Stimulated activated CD4-positive, alpha-beta T cell treated with anti-CD3 and anti-CD28 coated beads, TNF-alpha, amount 100 ng/mL, for 1 hour (primary cell): ENCODE measurements at places on chromosomes 13 and 19.

DNA sequence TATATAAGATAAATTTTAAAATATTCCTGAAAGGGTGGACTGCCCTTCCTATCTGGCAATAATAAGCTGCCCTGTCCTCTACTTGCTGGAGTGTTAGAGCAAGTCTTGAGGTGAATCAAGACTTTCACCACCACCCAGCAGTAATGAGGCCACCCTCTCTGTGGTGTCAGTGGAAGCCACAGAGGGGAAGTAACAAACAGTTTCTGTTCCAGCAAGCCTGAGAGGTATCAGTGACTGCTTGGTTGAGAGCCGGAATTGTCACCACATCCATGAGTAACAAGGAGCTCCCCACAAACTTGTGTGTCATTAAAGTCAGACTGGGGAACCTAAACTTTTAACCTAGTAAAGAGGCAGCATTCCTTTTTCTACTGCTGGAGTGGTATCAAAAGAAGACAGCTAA lies 532.7 kb upstream of the SPRY2 start:
- no peak for DNase-seq

GRCh38 chr13:47726394-47726793 lies 274.7 kb downstream of the SUCLA2 start:
- DNase-seq: no peak

GRCh38 chr13:20118268-20119140 lies 42.3 kb downstream of the GJA3 start:
- DNase-seq: no peak

DNA sequence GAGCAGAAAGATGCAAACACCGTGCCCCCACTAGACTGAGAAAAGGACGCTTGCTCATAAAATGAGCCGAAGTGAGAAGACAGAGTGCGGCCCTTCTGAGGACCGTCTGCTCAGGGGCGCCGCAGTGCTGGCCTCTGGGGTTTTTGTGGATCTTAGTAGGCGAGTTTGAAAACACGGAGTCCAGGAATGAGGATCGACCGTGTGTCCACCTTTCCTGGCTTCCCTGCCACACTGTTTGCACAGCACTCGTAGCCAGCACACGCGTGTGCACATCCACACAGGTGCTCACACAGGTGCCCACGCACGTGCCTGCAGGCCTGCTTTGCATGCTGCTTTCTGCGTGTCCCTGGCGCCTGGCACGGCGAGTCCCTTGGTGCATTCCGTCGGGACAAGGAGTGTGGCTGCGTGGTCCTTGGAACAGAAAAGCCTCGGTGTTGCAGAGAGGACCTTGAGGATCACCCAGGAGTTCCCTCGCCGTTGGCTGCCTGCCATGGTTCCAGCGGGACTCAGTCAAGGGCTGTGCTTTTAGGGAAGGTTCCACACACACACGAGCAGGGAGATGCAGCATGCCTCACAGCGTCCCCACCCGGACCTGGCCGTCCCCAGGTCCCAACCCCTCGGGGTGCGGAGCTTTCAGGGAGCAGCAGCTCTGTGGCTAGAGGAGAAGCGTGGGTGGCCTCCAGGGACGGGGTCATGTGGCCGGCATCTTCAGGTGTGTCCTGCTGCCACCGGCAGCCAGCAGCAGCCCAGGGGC lies 10.1 kb upstream of the ZNF554 start:
- no peak for DNase-seq

DNA sequence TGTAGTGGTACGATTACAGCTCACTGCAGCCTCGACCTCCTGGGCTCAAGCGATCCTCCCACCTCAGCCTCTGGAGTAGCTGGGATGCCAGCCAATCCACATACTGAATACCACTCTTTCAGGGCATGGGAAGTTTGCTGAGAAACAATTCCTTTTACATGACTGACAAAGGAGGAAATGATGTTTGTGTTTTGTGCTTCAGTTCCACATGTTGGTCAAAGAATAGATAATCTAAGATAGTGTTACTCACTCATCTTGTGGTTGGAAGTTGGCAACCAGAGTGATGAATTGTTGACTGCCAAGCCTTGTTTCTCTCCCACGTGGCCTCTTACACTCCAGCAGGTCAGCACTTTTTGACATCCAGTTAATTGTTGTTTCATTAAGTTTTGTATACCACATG lies 7.6 kb downstream of the MBD3L2B start:
- no peak for DNase-seq

- no peak for DNase-seq
Observed at GRCh38 chr13:53953183-53953582, 924.6 kb downstream of the OLFM4 start.

- DNase-seq: no peak
Observed at GRCh38 chr13:47237571-47237970, 340.7 kb upstream of the HTR2A start.

DNA sequence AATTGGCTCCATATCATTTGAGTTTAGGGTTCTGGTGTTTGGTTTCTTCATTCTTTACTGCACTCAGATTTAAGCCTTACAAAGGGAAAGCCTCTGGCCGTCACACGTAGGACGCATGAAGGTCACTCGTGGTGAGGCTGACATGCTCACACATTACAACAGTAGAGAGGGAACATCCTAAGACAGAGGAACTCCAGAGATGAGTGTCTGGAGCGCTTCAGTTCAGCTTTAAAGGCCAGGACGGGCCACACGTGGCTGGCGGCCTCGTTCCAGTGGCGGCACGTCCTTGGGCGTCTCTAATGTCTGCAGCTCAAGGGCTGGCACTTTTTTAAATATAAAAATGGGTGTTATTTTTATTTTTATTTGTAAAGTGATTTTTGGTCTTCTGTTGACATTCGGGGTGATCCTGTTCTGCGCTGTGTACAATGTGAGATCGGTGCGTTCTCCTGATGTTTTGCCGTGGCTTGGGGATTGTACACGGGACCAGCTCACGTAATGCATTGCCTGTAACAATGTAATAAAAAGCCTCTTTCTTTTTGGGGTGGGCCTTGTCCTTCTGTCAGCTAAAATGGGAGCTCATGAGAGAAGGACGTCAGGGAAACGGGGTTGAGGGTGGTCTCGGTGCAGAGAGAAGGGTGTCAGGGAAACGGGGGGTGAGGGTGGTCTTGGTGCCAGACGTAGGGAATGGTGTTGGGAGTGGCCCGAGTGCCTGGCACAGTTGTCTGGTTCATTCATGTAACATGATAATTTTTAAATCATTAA lies 26.0 kb downstream of the LAMP1 start:
- no peak for DNase-seq

GRCh38 chr19:6718111-6718740 lies 2.2 kb downstream of the C3 start:
- no peak for DNase-seq

DNA sequence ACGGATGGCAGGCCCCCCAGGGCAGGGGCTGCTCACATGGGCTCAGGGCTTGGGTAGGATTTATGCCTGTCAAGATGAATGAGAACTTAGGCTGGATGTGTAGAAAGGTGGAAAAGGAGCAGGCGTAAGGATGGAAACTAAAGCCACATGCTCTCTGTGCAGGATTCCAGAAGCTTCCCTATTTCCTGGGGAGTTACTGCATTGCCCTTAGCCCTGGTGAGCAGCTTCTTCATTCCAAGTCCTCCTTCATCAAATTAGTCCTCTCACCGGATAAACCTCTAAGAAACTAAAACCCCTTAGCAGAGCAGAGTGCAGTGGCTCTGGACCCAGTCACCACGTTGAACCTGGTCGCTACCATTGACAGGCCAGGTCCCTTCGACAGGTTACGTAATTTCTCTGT lies 7.4 kb downstream of the ATP12A start:
- DNase-seq: no peak

GRCh38 chr13:103878891-103879605 lies 812.8 kb upstream of the SLC10A2 start:
- DNase-seq: no peak

DNA sequence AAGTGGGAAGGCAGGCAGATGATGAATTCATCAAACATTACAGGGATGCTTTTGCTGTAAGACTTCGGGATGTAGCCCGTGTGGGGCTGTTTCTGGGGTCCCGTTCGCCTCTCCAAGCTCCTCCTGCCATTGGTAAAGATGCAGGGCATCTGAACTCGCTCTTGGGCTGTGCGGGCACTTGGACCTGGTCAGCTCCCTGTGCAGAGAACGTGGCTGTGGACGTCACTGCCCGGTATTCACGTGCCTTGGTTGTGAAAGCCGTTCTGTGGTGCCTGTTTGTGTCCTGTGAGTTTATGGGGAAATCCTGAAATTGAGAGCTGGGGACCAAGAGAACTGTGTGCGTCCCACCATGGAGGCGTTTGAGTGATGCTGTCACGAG lies 5.4 kb downstream of the TFDP1 start:
- DNase-seq: no peak

DNA sequence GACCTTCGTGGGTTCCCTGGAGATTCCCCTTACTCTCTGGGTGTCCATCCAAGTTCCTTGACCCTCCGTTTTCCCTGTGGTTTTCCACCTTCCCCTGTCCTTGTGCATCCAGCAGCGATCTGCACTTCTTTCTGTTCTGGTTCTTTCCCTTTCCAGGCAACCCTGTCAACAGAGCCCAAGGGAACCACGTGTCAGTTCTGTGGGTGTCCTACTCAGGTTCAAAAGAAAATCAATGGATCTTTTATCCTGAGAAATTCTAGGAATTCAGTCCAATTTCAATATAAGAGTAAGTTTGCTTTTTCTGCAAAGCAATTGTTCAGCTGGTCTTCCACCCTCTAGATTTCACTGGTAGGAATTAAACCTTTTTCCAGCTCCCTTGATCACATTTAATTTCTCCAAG lies 1394.8 kb upstream of the SLC10A2 start:
- no peak for DNase-seq

- peak; percentile 31 for DNase-seq
Observed at GRCh38 chr19:12194827-12195731, 32.2 kb downstream of the ZNF136 start.

- no peak for DNase-seq
Observed at GRCh38 chr19:55109527-55110291, 7.7 kb downstream of the PPP1R12C start.

DNA sequence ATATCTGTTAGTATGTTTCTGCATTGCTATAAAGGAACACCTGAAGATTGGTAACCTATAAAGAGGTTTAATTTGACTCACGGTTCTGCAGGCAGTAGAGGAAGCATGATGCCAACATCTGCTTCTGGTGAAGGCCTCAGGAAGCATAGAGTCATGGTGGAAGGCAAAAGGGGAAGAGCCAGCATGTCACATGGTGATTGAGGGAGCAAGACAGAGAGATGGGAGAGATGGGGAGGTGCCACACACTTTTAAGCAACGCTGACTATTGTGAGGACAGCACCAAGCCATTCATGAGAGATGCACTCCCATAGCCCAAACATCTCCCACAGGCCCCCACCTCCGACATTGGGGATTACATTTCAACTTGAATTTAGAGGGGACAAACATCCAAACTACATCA lies 32.8 kb downstream of the COG6 start:
- no peak for DNase-seq

DNA sequence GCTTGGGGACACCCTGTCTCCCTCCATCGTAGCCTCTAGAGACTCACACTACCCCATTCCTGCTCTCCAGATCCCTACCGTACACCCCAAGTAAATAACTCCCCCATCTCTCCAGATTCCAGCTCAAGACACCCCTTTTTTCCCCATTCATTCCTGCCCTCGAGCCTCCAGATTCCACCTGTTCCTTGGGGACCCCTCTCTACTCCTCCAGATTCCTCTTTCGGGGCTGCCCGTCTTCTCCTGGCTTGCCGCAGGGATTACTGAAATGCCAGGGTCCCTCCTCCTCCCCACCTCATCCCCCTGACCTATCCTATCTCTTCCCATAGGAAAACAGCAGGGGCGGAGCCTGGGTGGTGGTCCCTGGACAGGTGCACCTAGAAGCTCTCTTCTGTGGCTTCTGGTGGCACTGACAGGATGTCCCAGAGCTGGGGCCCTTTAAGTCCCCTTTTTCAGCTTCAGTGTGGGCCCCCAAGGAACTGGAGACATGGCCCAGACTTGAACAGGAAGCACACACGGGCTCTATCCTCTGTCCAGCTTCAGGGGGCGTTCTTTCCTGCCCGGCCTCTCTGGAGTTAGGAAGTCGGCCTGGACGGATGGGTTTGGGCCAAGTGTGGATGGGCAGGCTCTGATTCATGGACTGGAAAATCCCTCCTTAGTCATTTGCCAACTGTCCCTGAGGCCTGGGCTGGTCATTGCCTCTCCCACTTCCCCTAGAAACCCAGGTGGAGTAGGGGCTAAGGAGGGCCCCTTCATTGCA lies 1.2 kb downstream of the ZSWIM4 start:
- no peak for DNase-seq

- DNase-seq: no peak
Observed at GRCh38 chr19:44907613-44908012, 2.0 kb downstream of the APOE start.

DNA sequence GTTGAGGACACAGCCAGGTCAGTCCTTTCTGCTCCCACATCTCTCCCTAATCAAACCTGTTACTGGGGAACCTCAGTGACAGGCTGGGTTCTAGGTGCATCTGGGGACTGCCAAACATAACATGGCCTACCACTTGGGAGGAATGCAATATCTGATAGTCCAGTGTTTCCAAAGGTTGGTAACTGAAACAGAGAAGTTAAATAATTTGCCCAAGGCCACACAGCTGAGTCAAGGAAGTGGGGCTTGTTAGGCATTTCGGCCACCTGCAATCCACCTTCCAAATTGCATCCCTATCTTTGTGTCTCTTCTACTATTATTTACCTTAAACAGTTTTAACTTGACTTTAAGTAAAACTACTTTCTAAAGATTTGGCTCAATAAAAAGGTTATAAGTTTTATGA lies 731.3 kb downstream of the UQCRFS1 start:
- no peak for DNase-seq

DNA sequence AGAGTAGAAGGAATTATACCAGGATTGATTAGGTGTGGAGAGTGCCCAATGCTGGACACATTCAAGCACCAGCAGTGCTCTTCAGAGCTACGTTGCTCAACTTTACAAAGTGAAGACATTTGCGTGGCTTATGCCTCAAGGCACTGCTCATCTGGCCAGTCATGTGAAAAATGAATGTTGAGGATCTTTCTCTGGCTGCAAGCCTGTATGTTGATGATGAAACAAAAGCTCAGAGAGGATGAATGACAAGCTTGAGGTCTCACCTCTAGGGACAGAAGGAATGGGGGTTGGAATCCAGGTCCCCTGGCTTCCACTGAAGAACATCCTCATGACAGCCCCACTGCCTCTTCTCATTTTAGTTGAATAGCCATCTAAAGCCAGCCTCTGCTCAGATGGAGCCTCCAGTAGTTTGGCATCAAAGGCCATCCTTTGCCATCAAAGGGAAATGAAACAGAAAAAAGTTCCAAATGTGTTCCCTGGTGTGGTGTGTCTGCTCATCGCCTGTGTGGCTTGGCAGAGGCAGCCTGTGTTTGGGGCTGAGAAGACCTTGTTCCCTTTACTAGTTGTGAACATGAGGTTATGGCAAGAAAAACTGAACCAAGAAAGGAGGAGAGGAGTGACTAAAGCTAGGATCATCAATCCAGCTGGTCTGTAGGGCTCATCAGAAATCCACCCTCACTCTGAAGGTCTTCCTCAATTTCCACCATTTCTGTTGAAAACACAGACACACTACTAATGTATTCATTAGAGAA lies 114.0 kb upstream of the KL start:
- DNase-seq: no peak

GRCh38 chr13:43021926-43022670 lies 1.3 kb upstream of the DNAJC15 start:
- no peak for DNase-seq
